ENCODE measurements at places on chromosomes 13 and 19.

- DNase-seq: no peak
Observed at GRCh38 chr19:27689734-27690241, 1523.2 kb downstream of the UQCRFS1 start.

DNA sequence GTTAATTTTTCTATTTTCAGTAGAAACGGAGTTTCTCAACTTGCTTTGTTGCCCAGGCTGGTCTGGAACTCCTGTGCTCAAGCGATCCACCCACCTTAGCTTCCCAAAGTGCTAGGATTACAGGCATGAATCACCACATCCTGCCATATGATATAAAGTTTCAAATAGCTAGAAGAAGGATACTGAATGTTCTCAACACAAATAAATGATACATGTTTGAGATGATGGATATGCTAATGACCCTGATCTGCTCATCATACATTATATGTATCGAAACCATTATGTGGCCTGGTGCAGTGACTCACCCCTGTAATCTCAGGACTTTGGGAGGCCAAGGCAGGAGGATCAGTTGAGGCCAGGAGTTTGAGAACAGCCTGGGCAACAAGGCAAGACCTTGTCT is 11.5 kb downstream of the CIB3 start:
- peak; percentile 68 for DNase-seq

- no peak for DNase-seq
Observed at GRCh38 chr13:110521946-110522345, 39.6 kb downstream of the RAB20 start.

GRCh38 chr13:43905435-43906031 is 25.8 kb downstream of the LACC1 start:
- DNase-seq: peak; percentile 63

DNA sequence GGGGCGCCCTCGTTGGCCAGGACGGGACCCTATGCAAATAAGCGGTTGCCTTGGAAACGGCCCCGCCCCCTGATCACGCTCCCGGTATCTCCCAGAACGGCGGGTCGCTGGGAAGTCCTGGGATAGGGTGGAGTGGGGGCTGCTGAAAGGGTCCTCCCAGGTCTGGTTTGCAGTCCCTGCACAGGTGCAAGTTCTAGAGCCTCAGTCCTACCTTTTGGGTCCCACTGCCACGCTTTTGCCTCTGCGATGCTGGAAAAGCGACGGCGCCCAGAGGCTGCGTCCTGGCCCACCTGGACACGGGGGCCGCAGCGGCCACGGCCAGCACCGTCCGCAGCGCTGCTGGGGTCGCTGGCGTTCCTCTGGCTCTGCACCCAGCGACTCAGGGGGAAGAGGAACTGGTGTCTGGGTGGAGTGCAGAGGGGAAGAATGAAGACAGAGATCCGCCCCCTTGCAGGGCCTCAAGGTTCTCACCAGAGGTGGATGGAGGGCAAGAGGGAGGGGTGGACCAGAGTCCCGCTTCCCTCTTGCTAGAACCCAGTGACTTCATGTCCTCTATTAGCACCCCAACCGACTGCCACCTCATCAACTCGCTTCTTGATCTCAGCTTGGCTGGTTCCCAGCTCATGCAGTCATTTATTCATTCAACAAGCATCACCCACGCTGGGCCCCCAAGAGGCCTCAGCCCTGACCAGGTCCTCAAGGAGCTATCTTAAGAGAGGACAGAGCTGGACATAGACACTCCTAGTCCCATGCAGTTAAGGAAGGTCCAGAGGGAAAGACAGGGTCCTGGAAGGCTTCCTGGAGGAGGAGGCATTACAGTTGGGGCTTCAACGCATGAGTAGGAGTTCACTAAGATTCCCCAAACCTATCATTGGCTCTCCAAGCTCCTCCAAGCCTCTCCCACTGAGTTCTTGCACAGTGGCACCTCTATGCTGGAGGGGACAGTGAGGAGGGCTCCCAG is at the start of gene LRRC25:
Gene LRRC25, minus strand, starts transcription at position 381 of the 961 bp plus-strand sequence. CDS start 659 bp downstream, outside the sequence.
- no peak for DNase-seq

DNA sequence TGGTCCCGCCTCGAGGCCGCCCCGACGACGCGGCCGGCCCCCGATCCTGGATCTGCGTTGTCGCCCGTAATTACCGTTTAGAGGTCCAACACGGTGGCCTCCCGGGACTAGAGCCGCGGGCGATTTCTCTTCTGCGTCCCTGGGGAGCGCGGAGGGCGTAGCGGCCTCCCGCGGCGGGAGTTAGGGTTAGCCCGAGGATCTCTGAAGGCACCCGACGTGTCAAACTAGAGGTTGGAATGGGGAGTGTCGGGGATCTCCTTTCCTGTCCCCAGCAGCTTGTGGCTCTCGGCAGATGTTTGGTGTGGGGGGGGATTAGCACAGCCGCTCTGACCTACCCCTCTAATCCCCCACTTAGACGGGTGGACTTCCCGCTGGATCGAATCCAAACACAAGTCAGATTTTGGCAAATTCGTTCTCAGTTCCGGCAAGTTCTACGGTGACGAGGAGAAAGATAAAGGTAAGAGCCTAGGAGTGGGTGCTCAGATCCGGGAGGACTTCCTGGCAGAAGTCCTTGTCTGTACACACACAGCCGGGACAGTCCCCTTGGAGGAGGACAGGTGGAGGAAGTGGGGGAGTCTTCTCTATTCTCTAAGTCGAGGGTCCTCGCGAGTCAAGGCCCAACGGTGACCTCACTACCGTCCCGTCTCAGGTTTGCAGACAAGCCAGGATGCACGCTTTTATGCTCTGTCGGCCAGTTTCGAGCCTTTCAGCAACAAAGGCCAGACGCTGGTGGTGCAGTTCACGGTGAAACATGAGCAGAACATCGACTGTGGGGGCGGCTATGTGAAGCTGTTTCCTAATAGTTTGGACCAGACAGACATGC is 581 bp downstream of the CALR start:
- peak; percentile 41 for DNase-seq

GRCh38 chr19:44202470-44202869 is 9.9 kb upstream of the ZNF227 start:
- DNase-seq: peak; percentile 30

- no peak for DNase-seq
Observed at GRCh38 chr13:113002913-113003290, 33.9 kb downstream of the MCF2L start.

- no peak for DNase-seq
Observed at GRCh38 chr19:10812196-10812595, 23.8 kb downstream of the TMED1 start.

- no peak for DNase-seq
Observed at GRCh38 chr13:32731074-32731473, 144.8 kb downstream of the PDS5B start.

GRCh38 chr13:80454245-80454644 is 113.3 kb upstream of the SPRY2 start:
- DNase-seq: no peak

DNA sequence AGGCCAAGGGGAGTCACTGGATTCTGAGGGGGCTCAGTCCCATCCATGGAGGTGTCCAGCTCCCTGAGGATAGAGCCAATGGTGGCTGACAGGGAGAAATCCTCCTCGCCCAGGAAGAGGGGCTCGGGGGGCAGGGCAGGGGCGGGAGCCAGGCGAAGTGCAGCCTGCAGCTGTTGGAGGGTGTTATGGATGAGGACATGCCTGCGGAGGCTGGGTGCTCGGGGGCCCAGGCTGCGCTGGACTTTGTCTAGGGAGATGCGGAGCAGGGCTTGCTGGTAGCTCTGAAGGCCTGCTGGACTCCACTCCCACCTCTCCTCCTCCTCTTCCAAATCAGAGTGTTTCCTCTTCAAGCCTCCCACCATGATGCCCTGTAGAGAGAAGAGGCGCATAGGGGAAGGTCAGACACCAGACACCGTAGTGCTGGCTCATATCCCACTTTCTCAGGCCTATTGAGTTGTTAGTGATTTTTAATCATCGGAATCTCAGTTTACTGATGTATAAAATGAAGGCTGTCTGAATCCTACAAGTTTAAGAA is 2.3 kb downstream of the SERTAD3 start:
- no peak for DNase-seq

GRCh38 chr19:29308977-29309590 is 96.1 kb upstream of the UQCRFS1 start:
- DNase-seq: no peak

GRCh38 chr19:27765912-27766725 is 1446.8 kb downstream of the UQCRFS1 start:
- no peak for DNase-seq

DNA sequence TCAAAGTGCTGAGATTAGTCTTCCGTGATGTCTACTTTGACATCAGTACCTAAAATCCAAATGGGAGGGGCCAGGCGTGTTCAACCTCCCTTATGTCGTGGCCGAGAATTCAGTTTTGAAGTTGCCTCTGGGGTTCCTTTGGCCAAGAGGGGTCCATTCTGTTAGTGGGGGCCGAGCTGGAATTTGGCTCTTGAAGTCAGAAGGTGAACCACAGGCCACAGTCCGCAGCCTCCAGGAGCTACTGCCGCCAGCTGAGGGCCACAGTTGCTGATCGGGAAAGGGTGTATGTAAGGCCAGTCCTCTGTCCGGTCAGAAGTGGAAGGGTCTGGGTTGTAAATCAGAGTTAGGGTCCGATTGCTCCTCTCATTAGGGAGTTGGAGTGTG is 31.0 kb downstream of the ATP11A start:
- DNase-seq: no peak

- no peak for DNase-seq
Observed at GRCh38 chr13:50779443-50780200, 63.9 kb downstream of the DLEU7 start.

DNA sequence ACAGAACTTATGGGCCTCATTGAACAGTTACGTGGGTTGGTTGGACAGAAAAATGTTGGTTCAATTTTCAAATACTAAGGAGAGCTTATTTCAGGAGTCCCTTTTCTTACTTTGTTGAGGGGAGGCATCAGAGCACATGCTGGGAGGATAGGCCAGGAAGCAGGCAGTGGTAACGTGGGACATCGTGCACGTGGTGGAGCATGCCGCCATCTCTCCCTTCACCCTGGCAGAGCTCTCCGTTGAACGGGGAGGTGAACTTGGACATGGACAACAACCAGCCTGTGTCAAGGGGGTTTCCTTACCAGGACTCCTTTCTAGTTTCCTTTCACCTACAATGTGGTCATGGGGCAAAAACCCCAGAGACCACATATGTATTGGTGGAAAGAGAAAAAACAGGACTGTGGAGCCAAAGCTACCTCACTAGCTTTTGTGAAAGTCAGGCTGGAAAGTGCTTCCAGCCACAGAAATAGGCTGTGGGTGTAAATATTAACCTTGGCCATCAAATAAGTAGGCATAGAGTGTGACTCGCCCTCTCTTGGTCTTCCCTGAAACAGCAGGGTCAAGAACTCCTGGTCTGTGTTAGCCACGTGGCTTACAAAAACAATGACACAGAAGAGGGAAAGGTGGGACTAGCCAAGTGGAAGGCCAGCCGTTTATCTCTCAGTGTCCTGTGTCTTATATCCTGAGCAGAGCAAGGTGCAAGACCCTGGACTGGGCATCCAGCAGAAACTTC is 14.4 kb downstream of the MICOS13 start:
- peak; percentile 71 for DNase-seq

DNA sequence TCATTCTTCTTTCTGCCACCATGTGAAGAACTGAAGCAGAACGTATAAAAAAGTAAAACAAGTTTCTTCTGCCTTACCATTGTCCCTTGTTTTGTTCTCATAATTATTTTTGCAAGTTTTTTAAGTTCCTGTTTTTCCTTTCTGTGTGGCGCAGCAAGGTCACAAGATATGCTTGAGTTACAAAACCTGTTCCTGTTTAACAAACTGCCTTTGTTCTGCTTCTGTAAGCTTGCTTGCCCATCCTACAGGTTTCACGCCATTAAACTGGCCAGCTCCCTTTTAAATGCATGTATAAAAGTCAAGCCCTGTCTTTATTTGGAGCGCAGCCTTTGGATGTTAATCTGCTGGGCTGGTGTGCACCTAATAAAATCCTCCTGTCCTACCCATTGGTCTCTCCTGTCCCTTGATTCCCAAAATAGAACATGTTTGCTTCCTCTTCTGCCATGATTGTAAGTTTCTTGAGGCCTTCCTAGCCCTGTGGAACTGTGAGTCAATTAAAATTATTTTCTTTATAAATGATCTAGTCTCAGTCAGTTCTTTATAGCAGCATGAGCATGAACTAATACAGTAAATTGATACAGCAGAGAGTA is 1115.4 kb downstream of the SLITRK1 start:
- DNase-seq: no peak

GRCh38 chr13:99847318-99847750 is 124.2 kb downstream of the ZIC5 start:
- no peak for DNase-seq

GRCh38 chr13:35648201-35648600 is 171.7 kb upstream of the MAB21L1 start:
- DNase-seq: peak; percentile 13

DNA sequence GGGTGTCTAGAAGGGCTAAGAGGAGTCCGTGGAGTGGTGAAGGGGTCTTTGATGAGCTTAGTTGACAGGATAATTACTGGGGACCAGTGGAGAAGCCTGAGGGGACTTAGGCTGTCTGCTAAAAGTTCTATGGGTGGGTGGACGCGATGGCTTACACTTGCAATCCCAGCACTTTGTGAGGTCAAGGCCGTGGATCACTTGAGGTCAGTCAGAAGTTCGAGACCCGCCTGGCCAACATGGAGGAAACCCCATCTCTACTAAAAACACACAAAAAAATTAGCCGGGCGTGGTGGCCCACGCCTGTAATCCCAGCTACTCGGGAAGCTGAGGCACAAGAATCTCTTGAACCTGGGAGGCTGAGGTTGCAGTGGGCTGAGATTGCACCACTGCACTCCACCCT is 2.8 kb upstream of the GSK3A start:
- no peak for DNase-seq

DNA sequence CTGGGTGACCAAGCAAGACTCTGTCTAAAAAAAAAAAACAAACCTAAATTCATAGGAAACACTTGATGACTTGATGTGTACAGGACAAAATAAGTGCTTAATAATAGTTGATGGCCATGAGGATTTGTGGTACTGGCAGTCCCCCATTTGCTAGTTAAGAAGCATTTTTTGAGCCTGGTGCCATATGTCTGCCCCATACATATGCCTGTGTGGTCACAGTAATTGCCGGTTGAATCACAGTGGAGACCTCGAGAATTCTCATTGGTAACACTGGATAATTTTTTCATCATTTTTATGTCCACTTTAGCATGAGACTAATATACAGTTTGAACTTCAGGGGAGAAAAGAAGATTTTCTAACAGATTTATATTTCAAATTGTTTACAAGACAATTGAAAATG is 79.2 kb downstream of the LRCH1 start:
- DNase-seq: peak; percentile 17

GRCh38 chr13:94329754-94330551 is 149.5 kb downstream of the DCT start:
- DNase-seq: peak; percentile 87

- peak; percentile 31 for DNase-seq
Observed at GRCh38 chr19:47540748-47541147, 25.9 kb upstream of the NAPA start.

All from EL (cell line).